RWPE2 (cell line): ENCODE measurements at places on chromosomes 7 and 10.

GRCh38 chr10:44895280-44895679 lies 15.9 kb upstream of the TMEM72 start:
- no peak overlapping the region for H3K27ac ChIP-seq
- H3K27me3 ChIP-seq = no peaks in the 10 kb centered on the region
- H3K4me3 ChIP-seq = no peak overlapping the region

- H3K4me3 ChIP-seq = no peak overlapping the region
- peaks cover 3% of the 10 kb centered on the region for H3K27me3 ChIP-seq
- DNase-seq = no peak
- H3K27ac ChIP-seq = no peak overlapping the region
- H3K36me3 ChIP-seq = no peaks in the 10 kb centered on the region
Observed at GRCh38 chr10:14302035-14302434, 28.7 kb downstream of the FRMD4A start.

- H3K36me3 ChIP-seq = no peaks in the 10 kb centered on the region
- no peak for DNase-seq
- no peak overlapping the region for H3K4me3 ChIP-seq
- no peak overlapping the region for H3K27ac ChIP-seq
Observed at GRCh38 chr7:70182521-70182920, 584.2 kb downstream of the AUTS2 start.

DNA sequence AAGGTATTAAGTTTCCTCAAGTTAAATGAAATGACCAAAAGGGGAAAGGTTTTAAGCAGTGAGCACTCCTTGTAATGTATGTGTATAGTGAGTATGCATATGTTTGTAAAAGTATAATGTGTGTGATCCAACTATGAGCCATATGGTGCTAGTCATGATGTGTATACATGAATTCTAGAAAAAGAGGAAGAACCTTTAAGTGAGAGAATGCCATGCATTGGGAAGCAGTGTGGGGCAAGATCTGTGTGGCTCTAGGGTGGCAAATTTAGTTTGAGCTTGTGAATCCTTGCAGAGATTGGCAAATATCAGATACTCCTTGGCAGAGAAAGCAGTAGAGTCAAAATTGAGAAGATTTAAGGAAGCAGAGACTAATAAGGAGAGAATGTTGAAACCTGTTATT lies 435.0 kb downstream of the AUTS2 start:
- H3K36me3 ChIP-seq = no peaks in the 10 kb centered on the region
- no peak for DNase-seq
- H3K27me3 ChIP-seq = no peaks in the 10 kb centered on the region
- H3K4me1 ChIP-seq = no peaks in the 10 kb centered on the region
- H3K27ac ChIP-seq = no peak overlapping the region

- DNase-seq = no peak
- H3K4me1 ChIP-seq = peaks cover 9% of the 10 kb centered on the region
- H3K27me3 ChIP-seq = no peaks in the 10 kb centered on the region
- H3K27ac ChIP-seq = no peak overlapping the region
- peaks cover 5% of the 10 kb centered on the region; the same call in 1 of the 2 replicates for H3K36me3 ChIP-seq
- H3K4me3 ChIP-seq = no peak overlapping the region
Observed at GRCh38 chr10:124708922-124709520, 35.2 kb downstream of the FAM53B start.
